ENCODE measurements at places on chromosomes 4 and X.

- DNase-seq: no peak
Measured at GRCh38 chr4:73870768-73871167, 1.6 kb downstream of the CXCL1 start.

DNA sequence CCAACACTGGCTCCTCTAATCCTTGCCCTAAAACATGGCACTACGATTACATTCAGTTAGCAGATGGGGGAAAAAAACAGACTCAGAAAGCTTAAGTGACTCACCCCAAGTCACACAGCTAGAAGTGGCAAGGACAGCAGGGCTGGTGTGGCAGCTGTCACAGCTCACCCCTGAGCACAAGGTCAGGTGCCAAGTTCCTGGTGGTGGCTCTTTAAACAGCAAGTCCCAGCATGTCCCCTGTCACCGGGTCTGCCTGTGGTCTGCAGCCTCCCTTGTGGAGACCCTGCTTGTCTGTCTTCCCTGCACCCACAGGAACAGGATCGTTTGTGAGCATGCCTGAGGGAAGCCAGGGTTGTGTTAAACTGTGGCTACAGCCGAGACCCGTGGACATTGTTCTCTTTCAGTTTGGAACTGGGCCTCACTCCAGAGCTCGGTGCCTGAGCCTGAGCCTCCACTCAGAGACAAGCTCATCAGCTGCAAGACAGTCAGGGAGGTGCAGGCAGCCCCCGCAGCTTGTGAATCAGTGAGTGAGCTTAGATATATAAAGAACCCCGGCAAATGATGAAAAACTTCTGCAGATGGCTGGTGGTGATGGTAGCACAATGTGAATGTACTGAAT, 260.8 kb downstream of the BCOR start:
- no peak for DNase-seq

DNA sequence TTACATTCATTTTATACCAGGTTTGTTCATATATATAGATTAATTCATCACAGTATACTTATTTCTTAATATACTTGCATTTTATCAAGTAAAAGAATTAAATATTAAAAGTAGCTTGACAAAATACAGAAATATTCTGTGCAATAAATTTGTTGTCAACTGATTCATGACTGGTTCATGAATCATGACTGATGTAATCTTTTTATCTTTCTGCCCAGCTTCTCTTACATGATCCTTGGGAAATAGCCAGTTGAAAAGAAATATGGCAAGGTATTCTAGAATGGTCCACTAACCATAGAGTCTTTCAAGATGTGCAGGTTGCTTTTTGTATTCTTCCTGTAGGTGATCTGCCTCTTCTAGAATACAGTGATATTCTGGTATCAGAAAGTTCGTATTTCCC, 4.2 kb upstream of the CCNA2 start:
- DNase-seq: no peak

DNA sequence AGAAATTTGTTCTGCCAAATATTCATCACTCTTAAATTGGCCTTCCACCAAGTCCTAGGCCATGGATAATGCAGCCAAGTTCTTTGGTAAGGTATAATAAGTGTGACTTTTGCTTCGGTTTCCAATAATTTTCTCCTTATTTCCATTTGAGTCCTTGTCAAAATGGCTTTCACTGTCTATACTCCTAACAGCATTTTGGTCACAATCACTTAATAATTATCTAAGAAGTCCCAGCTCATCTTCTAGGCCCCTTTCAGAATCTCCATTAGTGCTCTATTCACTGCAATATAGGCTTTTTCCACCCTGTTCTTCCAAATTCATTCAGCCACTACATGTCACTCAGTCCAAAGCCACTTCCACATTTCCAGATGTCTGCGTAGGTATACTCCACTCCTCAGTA, 51.0 kb upstream of the SPIN4 start:
- no peak for DNase-seq

DNA sequence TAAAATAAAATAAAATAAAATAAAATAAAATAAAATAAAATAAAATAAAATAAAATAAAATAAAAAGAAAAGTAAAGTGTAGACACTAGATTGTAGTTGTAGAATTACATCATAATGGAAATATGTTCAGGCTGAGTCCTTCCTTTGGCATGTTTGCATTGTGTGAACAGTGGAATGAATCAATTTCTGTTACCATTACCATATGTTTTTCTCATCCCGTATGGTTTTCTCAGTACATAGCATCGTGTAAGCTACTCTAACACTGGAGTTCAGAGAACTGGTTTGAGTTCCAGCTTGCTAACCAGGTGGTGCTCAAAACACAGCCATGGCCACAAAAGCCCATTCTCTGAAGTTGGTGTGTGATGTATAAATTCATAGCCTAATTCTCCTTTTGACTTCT, 45.9 kb downstream of the USP11 start:
- DNase-seq: no peak

DNA sequence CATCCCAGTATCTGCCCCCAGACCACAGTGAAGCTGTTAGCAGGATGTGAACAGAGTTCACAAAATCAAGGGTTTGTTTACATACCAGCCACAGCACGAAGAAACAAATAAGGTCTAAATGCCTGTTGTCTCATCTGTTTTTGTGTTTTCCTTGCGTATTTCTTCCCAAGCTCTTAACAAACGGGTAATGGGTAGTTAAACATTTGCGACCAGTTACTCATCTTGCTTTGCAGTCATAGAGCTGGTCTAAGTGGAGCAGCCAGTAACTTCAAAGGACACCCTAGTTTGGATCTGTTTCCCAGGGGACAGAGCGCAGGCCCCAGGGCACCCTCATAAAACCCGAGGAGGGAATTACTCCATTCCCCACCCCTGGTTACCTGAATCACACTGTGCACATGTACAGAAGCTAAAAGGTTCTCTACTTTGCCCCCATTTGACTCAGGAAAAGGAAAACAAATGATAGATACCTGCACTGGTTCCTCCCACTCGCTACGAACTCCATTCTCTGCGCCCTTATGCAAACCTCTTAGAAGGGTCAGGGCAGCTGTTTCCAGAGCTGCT, 68.8 kb downstream of the MAML3 start:
- no peak for DNase-seq

GRCh38 chr4:165873298-165874071, 448 bp downstream of the TLL1 start:
- no peak for DNase-seq

DNA sequence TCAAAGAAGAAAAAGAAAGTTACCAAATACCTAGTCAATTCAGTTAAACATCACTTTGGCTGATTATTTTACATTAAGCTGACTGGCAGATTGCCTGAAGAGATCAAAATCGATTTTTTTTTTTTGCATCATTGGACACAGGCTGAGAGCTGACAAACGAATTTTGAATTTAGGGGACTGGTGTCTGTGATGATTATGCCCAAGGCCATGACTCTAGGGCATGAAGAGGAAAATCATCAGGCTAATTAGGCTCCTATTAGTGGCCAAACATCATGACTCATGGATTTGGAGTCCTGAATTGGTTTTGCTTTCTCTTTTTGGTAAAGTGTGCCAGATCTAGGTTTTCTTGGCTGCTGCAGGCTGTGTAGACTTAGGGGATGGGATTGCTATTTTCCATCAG, 829.3 kb upstream of the LCORL start:
- DNase-seq: no peak

GRCh38 chrX:153827903-153828302, 2.4 kb downstream of the PDZD4 start:
- no peak for DNase-seq

GRCh38 chr4:81256059-81256970, 41.3 kb upstream of the PRKG2 start:
- DNase-seq: no peak

DNA sequence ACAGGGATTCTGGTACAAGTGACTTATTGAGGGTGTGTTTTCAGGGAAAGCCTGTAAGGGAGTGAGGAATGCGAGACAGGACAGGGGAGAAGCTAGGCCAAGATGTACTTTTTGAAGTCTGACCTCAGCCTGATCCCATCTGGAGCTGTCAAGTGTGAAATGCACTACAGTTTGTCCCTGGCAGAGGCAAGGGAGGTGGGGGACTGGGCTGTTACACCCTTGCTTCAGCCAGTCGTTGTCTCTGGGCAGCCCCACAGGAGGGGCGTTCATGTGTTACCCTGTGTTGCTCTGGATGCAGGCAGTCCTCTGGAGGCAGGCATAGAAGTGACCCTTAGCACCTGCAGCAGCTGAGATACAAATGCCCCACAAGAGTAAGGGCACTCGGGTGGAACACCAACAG, 25.8 kb downstream of the PPEF1 start:
- no peak for DNase-seq

GRCh38 chr4:186669735-186670134, 53.9 kb downstream of the FAT1 start:
- no peak for DNase-seq

DNA sequence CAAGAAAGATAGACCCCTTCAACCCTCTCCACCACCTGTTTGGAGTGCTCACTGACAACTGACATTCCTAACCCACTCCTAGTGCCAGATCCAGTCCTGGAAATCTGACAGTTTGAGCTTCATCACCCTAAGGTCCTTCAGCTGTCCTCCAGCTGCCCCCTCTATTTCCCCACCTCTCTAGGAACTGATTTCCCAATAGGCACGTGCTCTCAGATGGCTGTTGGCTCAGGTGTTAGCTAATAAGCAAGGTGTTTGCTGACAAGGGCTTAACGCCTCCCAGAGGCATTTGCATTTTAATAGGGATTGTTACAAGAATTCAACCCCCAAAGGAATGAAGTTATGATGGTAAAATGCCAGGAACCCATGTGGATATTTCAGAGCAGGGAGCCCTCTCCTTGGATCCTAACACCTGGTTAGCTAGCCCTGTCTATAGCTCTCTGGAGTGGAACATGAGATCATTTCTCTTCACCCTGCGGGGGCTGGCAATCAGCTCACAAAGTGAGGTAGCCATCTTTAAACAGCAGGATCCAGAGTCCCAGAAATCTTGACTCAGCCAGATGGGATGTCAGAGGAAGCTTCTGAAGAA, 348.5 kb upstream of the SFRP2 start:
- no peak for DNase-seq

GRCh38 chrX:111511477-111511876, at the start of gene SERTM2:
TSS of gene SERTM2 (plus strand) at chrX:111511645. CDS start at chrX:111518858, 7,213 bp downstream.
- DNase-seq: no peak

GRCh38 chr4:7201420-7202305, 9.3 kb downstream of the SORCS2 start:
- no peak for DNase-seq

- DNase-seq: no peak
Measured at GRCh38 chr4:54097152-54097551, 2.8 kb upstream of the GSX2 start.

GRCh38 chrX:97863261-97863660, 979.6 kb downstream of the RPA4 start:
- DNase-seq: no peak
